ENCODE measurements at places on chromosomes 11 and 22.

- peaks cover 31% of the 10 kb centered on the region for H3K36me3 ChIP-seq
- no peaks in the 10 kb centered on the region for H3K27me3 ChIP-seq
- DNase-seq = no peak
- peaks cover 11% of the 10 kb centered on the region for H3K4me1 ChIP-seq
These were observed 61.1 kb downstream of the SPECC1L start for GRCh38 chr22:24331468-24332440.

DNA sequence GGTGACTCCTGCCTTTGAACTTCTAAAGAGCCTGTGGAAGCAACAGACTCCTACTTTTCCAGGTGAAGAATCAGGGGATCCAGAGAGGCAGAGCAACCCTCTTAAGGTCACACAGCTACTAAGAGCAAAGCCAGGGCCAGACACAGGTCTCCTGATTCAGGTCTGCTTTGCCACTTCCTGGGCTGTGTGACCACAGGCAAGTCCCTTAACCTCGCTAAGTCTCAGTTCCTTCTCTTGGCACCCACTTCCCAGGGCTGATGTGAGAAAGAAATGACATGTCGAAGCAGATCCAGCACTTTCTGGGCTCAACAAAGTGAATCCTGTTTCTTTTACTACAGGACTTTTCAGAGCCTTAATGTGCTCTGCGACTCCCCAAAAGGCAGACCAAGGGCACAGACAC is 30.2 kb downstream of the UQCR10 start:
- no peak overlapping the region for H3K4me3 ChIP-seq
- peak; percentile 10 for DNase-seq
- H3K27ac ChIP-seq = no peak overlapping the region
- H3K27me3 ChIP-seq = no peaks in the 10 kb centered on the region
- no peaks in the 10 kb centered on the region for H3K4me1 ChIP-seq

DNA sequence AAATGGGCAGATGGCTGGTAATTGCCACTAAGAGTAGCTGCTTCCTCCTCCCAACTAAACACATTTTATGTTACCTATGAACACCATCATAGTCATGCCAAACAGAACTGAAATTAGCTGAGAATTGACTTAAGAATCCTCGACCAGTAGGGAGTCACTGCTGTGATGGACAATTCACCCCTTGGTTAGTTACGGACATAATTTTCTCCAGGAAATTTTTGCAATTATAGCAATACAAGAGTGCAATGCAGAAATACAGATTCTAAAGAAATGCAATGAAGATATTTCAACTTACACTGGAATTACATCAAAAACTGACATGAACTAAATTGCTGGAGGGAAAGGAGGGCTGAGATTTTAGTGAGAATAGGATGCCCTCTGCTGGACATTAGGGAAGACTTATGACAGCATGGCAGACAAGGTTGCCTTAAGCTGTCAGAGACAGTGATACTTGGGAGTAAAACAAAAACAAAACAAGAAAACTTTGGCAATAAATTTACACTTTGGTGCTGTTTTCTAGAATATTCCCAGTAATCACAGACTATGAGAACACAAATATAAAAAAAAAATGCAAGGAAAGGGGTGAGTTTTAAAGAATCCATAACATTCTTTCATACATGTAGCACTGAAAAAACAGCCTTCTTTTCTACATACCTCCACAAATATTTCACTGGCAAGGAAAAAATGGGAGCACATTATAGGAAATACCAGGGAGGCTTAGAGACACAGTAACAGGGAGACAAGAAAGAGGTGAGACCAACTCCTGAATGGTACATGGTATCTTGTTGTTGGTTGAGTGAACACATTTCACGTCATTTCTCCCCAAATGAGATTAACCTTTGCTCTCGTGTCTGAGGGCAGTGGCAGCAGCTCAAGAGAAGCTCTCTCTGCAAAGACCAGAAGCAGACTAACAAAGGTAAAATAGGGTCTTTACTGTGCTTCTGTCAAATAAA is 11.2 kb upstream of the PPP2R1B start:
- H3K27me3 ChIP-seq = no peaks in the 10 kb centered on the region
- H3K4me3 ChIP-seq = no peak overlapping the region
- H3K36me3 ChIP-seq = no peaks in the 10 kb centered on the region
- DNase-seq = no peak
- H3K4me1 ChIP-seq = no peaks in the 10 kb centered on the region

DNA sequence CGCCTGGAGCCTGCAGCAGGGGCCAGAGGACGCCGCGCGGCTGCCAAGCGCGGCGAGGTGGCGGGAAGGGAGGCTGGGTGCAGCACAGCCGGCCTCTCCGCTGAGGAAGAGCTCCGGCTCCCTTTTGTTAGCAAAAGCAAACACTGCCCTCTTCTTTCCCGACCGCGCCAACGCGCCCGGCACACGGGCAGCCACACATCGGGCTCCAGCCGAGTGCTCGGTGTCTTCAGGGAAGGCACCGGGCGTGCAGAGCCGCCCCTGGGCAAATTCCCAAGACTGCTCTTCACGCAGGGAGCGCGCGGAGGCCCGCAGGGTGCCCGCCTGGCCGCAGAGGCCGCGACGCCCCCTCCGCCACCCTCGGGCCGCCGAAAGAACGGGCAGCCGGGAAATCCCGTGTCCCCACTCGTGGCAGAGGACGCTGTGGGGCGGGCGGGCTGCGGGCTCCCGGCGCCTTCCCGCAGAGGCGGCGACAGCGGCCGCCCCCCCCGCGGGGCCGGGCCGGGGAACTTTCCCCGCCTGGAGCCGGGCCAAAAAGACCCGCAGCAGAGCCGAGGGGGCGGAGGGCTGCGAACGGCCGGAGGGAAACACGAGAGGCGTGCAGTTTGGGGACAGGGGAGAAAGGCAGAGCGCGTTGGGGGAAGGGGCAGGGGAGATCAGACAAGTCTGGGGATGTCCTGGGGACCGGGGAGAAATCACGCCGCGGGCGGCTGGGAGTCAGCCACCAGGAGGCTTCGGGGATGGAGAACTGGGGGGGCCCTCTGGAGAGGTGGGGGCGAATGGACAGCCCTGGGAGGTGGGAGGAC is 931 bp downstream of the CADM1 start:
- peak; percentile 44 for DNase-seq
- H3K27me3 ChIP-seq = peaks cover 30% of the 10 kb centered on the region
- no peak overlapping the region for H3K27ac ChIP-seq
- H3K4me3 ChIP-seq = peak overlapping the region; percentile 59

DNA sequence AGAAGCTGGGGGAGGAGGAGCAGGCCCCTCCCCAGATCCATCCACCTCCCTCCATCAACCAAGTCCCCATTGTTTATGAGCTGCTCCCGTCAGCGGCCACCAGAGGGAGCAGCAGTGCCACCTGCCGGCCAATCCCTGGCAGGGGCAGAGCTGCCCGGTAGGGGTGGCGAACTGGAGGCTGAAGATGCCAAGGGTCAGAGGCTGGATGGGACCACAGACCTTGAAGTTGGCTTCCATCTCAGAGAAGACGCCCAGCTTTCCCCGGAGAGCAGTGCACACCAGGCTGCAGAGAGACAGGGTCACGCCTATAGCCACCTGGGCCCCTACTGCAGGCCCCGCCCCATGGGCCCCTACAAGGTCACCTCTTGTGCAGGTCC is 3.6 kb downstream of the FIBP start:
- H3K4me3 ChIP-seq = no peak overlapping the region
- H3K36me3 ChIP-seq = peaks cover 36% of the 10 kb centered on the region
- no peak overlapping the region for H3K27ac ChIP-seq
- H3K4me1 ChIP-seq = peaks cover 48% of the 10 kb centered on the region
- peak; percentile 87 for DNase-seq
- no peaks in the 10 kb centered on the region for H3K27me3 ChIP-seq

- no peak overlapping the region for H3K27ac ChIP-seq
- no peak overlapping the region for H3K4me3 ChIP-seq
- no peaks in the 10 kb centered on the region for H3K36me3 ChIP-seq
- H3K27me3 ChIP-seq = peaks cover 44% of the 10 kb centered on the region
- DNase-seq = no peak
These were observed 13.0 kb downstream of the TEAD1 start for GRCh38 chr11:12687216-12687623.

Data from activated CD4-positive, alpha-beta memory T cell treated with anti-CD3 and anti-CD28 coated beads for 36 hours (primary cell).